Large intestine (tissue), 12 donors: ENCODE measurements at places on chromosomes 5 and 9.
A peak's percentile ranks its signal among the peaks of the same experiment; 100 is the strongest.

DNA sequence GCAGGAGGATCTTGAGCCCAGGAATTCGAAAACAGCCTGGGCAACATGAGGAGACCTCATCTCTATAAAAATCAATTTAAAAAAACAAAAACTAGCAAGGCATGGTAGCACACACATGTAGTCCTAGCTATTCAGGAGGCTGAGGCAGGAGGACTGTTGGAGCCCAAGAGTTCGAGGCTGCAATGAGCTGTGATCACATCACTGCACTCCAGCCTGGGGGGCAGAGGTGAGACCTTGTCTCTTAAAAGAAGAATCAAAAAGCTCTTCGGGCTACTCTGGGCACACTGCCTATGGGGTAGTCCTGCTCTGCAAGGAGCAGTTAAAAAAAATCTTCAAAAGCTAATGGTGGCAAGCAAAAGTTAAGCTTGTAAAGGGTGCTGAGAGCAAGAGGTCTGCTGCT lies 23.5 kb downstream of the SKP1 start:
- DNase-seq, result no peak

DNA sequence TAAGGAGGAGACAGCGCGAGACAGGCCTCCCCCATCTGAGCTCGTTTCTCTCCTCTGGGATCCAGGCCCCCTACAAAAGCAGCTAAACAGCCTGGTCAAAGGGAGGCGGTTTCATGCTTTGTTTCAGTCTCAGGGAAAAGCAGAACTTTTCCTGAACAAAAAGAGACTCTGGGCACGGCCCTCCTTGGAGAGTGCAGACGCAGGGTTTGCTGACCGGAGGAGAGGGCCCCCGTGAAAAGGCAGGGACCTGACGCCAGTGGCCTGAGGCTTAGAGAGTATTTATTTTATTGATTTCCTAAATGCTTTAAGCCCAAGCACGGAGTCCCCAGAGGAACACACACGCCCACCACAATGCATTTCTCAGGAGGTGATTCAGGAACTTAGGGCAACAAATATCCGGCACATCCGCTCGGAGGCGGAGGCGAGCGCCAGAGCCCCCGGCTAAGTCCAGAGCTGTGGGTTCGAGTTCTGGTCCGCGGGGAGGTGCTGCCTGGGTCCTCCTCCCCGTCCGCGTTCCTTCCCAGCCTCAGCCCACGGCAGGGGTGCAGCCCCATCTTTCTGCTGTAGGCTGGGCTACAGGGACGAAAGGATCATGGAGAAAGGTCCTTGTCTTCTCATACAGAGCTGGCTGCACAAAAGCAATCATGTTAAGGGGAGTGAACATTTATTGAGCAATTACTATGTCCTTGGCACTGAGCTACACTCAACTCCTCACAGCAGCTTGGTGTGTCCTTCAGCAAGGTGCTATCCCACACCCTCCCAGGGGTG lies 40.0 kb downstream of the PTGES start:
- DNase-seq, result no peak

GRCh38 chr5:173655196-173655797 lies 38.8 kb upstream of the BOD1 start:
- DNase-seq, result no peak

DNA sequence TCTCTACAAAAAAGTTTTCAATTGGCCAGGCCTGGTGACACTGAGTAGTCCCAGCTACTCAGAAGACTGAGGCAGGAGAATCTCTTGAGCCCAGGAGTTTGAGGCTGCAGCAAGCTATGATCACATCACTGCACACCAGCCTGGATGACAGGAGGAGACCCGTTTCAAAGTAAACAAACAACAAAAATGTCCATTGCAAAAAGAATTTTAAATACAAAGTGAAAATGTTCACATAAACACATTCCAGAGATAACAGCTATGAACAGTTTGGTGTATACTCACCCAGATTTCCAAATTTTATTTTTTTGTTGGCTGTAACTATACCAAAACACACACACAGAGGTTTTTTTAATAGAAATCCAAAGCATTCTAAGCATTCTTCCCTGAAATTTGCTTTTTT lies 39.8 kb downstream of the ADRA1B start:
- DNase-seq, result no peak

- DNase-seq, result peak; percentile 16
Observed at GRCh38 chr9:131598121-131598520, 52.8 kb downstream of the PRRT1B start.

DNA sequence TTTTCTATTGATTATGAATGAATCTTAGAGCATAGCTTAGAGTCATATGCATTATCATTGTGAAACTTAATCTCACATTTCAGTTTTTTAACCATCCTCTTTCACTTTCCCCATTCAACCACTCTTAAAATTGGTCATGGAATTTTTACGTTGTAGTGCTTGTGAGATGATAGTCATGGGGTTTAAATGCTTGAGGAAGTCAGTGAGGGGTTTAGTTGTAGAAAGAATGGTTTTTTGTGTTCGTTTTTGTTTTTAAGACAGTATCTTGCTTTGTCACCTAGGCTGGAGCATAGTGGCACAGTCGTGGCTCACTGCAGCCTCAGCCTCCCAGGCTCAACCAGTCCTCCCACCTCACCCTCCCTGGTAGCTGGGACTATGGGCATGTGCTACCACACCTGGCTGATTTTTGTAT lies 19.6 kb downstream of the UGCG start:
- no peak for DNase-seq

DNA sequence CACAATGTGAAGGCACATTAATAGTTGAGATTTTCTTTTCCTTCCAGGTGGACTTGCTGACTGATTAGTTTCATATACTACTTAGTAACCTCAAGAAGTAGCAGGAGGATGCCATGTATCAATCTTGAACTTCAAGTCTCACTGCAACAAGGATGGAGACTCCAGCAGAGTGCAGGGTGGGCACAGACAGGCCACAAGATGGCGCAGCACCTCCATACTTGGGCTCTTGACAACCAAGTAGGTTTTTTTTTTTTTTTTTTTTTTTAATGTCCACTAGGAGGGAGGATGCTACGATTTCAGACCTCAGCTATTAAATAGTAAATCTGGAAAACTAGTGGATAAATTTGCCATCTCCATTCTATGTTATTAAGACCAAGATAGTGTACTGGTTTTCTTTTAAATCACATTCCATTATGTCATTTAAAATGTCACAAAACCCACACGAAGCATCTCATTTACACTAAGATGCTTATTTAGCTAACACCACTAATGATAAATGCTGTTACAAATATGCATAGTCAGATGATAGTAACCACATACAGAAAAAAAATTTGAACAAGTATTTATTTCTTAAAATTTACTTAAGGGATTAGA lies 58.6 kb downstream of the IL6ST start:
- DNase-seq, result peak; percentile 76

DNA sequence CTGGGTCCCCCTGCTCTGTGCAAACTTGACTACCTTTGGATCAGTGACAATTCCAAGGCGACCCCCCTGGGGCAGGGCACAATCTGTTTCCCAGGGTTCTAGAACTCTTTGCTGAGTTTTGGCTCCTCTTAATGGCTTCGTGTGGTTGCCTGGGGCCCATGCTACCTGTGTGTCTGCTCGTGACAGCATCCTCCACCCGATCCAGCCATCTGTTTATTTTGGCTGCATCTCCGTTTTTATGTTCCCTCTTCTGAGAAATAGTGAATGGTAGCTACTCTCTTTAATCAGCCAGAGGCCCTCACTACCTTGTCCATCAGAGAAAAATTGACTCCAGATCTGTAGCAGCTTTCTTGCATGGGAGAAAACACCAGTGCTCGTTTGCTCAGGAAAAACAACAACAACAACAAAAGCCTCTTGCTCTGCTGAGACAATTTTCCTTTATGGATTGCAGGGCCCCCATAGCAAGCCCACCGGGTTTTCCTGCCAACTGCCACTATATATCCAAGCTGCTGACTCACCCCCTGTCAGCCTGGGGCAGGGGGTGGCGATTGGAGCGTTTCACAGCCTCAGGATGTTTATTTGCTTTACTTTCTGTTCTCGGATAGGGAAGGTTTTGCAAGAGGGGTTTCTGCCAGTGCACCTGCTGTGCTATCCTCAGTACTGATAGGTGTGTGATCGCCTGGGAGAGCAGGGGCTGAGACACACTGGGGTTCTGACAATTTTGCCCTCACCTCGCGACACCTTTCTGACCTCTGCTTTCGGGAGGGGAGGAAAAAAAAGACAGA lies 607.8 kb downstream of the BNC2 start:
- DNase-seq, result no peak

DNA sequence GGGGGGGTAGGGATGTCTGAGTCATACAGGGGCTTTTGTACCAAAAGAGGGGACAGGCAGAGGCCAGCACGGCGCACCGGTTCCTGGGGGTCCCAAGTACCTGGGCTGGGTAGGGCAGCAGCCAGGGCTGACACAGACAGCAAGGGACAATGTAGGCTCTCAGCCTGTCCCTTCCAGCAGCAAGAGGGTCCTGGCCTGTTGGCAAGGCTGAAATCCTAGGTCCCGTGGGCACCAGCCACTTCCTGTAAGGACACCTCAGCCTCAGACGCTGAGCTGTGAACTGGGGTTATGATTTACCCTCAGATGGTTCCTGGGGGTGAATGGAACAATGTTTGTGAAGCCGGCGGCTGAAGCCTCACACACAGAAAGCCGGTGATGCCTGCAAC lies 41.3 kb downstream of the NACC2 start:
- DNase-seq, result no peak

- DNase-seq, result no peak
Observed at GRCh38 chr5:22965960-22966359, 112.8 kb upstream of the CDH12 start.

DNA sequence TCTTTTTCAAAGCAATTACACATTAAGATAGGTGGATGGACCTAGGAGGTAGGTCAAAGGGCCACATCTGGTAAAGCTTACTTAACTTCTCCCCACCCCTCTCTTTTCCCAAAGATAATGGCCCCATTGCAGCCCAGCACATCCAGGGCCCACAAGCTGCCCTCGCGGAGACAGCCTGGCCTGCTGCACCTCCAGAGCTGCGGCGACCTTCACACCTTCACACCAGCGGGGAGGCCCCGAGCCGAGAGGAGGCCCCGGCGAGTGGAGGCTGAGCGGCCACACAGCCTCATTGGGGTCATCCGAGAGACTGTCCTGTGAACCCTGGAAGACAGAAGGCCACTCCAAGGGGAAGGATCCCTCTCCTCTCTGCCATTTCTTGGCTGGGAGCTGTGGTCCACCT lies 66.5 kb downstream of the ENTREP1 start:
- DNase-seq, result no peak

GRCh38 chr9:73969936-73970335 lies 527.2 kb upstream of the RORB start:
- DNase-seq, result no peak

DNA sequence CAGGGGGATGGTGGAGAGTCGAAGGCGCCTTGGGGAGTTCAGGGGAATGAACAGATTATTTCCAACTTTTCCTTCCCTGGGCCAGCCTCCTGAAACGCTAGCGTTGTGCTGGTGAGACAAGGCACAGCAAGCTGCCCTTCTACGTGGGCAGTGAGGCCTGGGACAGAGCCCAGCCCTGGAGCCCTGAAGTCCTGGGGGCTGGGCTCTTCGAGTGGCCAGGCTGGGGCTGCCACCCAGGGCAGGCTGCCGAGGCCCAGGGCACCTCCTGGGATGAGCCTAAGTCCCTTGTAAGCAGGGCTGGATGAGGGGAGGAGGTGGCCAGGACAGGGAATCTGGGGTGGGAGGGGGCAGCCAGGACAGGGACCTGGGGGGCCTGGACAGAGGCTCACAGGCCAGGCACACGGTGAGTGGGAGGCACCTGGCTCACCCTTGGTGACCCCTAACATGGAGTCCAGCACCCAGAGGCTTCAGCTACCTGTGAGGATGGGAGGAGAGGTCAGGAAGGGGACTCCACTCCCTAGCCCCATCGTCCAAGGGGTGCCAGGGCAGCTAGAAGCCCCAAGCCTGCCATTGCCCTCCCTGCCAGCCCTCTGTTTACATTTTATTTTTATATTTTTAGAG lies 1.3 kb upstream of the LCN12 start:
- no peak for DNase-seq
